Transverse colon (tissue), 4 donors: ENCODE measurements at places on chromosomes 2 and 18. TPM values are rescaled to one million over a fixed set of nuclear protein-coding genes. Genes with fewer than 3 reads are reported as not detected.

The RNU2-63P gene
- total RNA-seq, result not detected

DNA sequence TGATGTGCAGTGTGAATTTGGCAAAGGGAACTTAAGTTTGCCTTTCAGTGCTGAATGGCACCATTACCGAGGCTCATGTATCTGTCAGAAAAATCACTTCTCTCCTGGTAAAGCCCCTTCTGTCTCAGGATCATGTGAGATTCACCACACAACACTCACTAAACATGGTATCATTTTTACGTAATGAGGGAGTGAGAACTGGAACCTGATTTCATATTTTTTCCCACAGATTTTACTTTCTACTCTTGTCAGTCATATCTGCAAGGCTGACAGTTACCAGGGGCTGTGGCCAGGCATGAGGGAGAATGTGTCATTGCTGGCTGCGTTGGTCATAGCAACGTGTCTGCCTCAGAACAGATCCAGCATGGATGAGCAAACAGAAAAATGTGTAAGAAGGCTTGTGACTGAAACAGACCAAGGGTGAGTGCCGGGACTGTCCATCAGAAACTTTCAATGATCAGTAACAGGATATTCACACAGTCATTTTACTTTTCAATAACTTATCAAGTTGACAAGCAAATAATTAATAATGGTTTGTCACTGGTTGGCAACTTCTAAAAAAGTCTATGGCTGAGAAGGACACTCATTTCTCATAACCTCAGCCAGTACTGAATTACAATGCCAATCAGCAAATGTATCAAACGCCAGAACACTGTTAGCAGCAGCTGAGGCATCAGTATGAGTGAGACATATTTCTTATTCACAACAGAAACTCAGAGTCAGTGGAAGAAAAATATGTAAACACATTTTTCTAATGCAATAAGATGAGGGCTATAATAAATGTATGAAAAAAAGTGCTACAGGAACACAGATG is 100.5 kb downstream of the CDC42EP3 start:
- no peak for DNase-seq

- no peak for DNase-seq
These were observed 13.9 kb upstream of the DSC1 start for GRCh38 chr18:31176531-31176930.

DNA sequence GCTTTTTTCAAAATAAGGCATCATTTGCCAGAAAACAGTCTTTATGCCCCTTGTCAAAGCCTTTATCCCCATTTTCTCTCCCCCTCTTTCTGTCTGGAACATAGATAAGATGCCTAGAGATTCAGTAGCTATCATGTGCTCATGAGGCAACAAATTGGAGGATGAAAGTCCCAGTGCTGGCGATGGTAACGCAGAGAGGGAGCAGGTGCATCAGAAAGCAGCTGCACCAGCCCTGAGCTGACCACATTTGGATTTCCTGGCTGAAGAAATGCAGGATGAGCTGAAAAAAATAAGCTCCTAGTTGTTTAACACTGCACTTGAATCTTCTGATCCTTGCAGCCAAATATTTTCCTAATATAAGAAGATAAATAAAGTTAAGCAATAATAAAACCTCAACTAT is 48.0 kb downstream of the LOXHD1 start:
- DNase-seq, result no peak

DNA sequence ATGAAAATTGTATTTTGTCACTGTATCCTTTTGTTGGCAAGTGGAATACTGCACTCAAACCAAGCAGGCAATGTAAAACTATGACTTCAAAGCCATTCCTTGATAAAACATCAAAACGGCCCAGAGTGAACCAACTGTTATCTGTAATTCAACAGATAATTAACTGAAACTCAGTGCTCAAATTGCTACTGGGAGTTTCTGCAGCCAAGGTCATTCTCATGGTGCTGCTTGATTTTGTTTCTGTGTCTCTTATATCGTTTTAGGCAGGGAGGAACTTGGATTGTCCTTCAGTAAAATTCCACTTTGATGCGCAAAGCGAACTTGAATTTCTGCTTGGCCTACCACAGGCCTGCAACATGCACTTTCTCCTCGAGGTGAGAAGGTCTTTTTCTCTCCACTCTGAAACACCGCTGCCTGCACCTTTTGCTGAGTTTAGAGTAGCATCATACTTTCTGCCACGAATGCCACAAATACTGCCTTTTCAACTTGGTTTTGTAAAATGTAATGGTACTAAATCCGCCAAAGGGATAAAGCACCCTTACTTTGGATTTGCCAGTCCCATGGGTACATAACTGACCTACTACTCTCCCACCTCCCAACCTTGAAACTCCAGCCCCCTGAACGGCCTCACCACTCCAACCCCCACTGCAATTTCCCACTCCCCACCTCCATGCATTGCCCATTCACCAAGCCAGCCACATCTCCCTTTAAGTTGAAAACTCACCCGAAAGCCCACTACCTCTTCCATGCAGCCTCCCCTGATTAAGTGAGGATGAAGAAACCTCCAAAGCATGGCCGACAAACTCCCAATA is 204.7 kb downstream of the TGIF1 start:
- DNase-seq, result no peak

The MAP3K19 gene
- not detected for total RNA-seq

- no peak for DNase-seq
These were observed 558.8 kb upstream of the PIK3C3 start for GRCh38 chr18:41396211-41396610.

DNA sequence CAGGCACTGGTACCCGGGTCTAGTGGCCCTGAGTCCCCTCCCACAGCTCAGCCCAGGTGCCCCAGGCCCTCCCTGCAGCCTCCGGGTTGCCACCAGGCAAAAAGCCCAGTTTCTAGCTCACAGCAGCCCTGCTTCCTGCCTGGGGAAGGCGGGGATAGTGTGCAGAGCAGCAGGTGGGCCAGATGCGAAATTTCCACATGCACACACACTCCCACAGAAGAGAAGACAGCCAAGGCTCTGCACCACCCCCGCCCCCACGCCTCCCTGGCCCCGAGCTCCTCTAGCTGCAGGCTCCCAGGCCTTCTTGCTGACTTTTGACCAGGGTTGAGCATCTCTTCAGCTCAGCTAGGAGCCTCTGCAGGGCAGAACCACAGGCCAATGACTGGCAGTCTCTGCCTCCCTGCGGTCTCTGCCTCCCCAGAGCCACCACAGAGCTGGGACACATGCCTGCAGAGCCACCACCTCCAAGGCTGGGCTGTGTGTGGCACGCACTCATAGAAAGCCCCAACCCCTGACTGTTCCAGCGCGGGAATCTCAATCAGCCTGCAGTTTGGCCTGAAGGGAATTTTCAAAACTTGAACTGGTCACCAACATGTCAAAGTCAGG is 7.2 kb downstream of the SLC66A2 start:
- DNase-seq, result peak; percentile 38

The ASAP2 gene
- 33.2 TPM for total RNA-seq

GRCh38 chr2:119071476-119071875 is 87.1 kb downstream of the C1QL2 start:
- DNase-seq, result no peak

The MOGAT1 gene
- total RNA-seq, result not detected

- no peak for DNase-seq
These were observed 259.4 kb upstream of the GULP1 start for GRCh38 chr2:188032306-188032705.

GRCh38 chr2:48066000-48066399 is 159.7 kb upstream of the FBXO11 start:
- no peak for DNase-seq

The RAPH1 gene
- 38.6 TPM for total RNA-seq

DNA sequence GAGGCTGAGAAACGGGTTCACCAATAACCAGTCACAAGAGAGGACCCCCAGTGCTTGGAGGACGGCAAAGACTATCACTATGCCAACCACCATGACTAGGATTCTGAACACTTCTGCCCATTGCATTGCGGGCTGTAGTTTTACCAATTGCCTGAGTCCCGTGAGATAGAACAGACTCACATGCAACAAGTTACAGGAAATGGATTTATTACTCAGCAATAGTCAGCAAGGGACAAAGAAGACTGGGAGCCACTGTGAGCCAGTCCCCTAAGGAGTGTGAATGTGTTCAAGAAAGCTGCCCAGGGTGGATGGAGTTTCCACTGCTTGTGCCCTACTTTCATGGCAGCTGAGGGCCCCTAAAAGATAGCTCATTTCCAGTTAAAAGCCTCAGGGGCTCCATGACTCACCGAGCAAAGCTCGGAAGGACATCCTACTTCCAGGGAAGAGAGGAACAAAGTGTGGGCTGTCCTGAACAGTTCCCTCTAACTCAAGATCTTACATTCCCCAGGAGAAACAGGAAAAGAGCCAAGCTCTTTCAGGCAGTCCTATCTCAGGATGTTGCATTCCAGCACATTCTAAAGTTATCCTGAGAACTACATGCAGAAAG is 54.4 kb downstream of the SLC4A3 start:
- no peak for DNase-seq
